Umbilical cord (tissue), 2 donors: ENCODE measurements at places on chromosomes 7 and 10.

- DNase-seq: peak; percentile 54
These were observed 5.6 kb upstream of the MEST start for GRCh38 chr7:130486114-130486953.

- no peak for DNase-seq
These were observed 85.7 kb downstream of the SUGCT start for GRCh38 chr7:40220421-40220911.

GRCh38 chr7:78594156-78594555 is 795.6 kb downstream of the PHTF2 start:
- no peak for DNase-seq

DNA sequence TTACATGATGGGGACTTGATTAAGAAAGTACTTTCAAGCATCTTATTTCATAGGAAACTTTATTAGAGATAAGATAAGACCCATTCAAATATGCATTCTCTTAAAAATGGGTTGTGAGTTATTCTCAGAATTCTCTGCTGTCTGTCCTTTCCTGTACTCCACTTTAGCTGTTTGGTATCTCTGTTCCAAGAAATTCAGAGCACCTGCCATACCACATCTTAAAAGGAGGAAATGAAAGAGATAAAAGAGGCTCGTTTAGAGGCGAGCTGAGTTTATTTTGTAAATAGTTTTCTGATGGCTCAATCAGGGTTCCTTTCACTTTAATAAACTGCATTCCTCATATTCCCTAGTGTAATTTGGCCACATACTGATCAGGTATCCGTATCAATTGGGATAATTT is 87.2 kb downstream of the MDFIC start:
- DNase-seq: no peak

GRCh38 chr7:14191686-14192098 is 202.2 kb upstream of the ETV1 start:
- no peak for DNase-seq
